Mesothelial cell of epicardium (in vitro differentiated cells): ENCODE measurements at places on chromosomes 12 and 14.

DNA sequence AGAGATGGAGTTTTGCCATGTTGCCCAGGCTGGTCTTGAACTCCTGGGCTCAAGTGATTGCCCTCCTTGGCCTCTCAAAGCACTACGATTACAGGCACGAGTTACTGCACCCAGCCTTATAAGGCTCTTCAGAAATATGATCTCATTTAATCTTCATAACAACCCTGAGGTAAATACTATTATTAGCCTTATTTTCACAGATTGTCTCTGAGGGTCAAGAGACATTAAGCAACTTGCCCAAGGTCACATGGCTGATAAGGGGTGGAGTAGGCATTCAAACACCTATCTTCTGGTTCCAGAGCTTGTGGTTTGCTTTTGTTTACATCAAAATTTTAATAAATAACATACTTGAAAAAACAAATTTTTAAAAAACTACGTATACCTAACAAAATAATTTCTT lies 5.1 kb downstream of the PRKAG1 start:
- H3K4me1 ChIP-seq = peaks cover 14% of the 10 kb centered on the region
- DNase-seq = no peak
- no peaks in the 10 kb centered on the region for H3K27me3 ChIP-seq
- no peak overlapping the region for H3K27ac ChIP-seq
- peaks cover 8% of the 10 kb centered on the region for H3K36me3 ChIP-seq

DNA sequence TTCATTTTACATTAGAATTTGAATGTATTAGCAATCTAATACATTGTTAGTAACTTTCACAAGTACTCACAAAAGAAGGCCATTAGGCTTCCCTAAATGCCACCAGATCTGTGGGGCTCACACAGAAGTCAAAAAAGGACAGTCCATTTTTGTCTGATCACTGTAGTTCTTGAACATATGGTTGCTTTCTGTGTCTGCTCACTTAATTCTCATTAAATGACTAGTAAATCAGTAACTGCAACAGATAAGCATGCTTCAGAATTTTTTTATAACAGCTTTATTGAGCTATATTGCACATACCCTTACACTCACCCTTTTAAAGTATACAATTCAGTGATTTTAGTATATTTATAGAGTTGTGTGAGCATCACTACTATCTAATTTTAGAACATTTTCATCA lies 71.4 kb downstream of the DENND5B start:
- H3K36me3 ChIP-seq = no peaks in the 10 kb centered on the region
- H3K4me3 ChIP-seq = no peak overlapping the region
- no peak for DNase-seq
- peaks cover 39% of the 10 kb centered on the region for H3K4me1 ChIP-seq

DNA sequence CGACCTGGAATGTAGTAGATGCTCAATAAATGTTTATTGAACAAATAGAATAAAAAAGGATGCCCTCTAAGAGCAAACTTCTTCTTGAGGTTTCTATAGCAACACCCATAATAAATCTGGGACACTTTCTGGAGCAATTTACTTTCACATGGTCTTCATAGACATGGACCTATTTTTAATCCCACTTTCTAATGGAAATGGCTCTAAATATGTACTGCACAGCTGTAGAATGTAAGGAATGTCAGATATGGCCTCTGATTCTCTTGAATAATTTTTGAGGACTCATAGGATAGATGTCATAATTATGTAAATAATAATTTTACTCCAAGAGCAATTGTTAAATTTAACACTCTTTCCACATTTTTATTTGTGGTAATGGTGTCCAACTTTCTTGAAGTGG lies 133.5 kb upstream of the DAAM1 start:
- no peak for DNase-seq
- H3K4me3 ChIP-seq = no peak overlapping the region
- H3K36me3 ChIP-seq = no peaks in the 10 kb centered on the region
- H3K27ac ChIP-seq = no peak overlapping the region

- no peak overlapping the region for H3K27ac ChIP-seq
- no peak overlapping the region for H3K4me3 ChIP-seq
- H3K4me1 ChIP-seq = no peaks in the 10 kb centered on the region
- H3K36me3 ChIP-seq = no peaks in the 10 kb centered on the region
- no peak for DNase-seq
- peaks cover 54% of the 10 kb centered on the region for H3K27me3 ChIP-seq
Observed at GRCh38 chr14:103286968-103287850, 46.8 kb upstream of the EIF5 start.

DNA sequence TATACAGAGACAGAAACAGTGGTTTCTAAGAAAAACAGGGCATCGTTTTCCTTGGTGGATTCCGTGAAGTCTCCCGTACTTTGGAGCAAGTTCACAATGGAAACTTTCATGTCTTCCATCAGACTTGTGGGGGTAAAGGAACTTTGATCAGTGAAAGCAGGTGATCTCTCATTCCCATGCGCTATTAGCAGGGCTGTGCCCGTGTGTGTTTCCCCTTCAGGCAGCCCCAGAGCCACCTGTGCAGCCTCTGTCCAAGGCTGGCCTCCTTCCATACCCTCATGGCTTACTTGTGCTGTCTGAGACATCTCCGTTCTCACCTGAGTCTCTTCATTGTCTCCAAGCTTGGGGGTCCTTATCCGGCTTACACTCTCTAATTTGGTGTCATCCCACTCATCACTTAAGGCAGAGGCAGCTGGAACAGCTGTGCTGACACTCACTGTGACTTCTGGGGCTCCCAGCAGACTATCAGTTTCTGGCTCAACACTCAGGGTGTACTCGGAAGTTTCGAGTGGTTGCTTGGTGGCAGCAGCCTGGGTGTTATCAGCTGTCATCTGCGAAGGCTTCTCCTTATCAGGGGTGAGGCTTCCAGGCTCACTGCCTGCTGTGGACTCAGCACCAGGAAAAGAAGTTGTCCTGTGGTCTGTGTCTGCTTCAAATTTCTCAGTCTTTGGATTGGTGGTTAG lies 13.8 kb downstream of the ARMH4 start:
- H3K27ac ChIP-seq = no peak overlapping the region
- peaks cover 11% of the 10 kb centered on the region for H3K27me3 ChIP-seq
- H3K4me3 ChIP-seq = no peak overlapping the region

DNA sequence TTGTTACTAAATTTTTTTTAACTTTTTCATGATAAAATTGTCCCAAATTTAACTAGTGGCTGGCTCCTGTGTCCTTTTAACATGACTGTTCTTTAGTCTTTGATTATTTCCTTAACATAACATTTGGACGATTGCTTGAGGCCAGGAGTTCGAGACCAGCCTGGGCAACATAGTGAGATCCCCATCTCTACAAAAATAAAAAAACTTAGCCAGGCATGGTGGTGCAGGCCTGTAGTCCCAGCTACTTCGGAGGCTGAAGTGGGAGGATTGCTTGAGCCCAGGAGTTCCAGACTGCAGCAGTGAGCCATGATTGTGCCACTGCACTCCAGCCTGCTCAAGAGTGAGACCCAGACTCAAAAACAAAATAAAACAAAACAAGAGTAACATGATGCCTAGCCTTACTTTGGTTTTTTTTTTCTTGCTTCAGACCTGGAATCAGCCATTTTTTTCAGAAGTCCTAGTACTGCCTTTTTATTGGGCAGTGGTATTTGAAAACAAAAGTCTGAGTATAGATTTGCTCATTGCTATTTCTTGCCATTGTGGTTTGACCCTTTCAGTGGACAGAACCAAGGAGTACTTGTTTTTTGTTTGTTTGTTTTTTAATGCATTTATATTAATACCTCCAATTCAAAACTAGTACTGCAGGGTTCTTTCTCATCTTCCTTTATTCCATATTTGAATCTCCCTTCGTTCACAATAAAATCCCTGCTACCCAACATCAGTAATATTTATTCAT lies 4.8 kb downstream of the TOGARAM1 start:
- H3K36me3 ChIP-seq = peaks cover 40% of the 10 kb centered on the region
- DNase-seq = no peak
- peak overlapping the region; percentile 26 for H3K27ac ChIP-seq
- H3K4me3 ChIP-seq = peak overlapping the region; percentile 42
- H3K27me3 ChIP-seq = no peaks in the 10 kb centered on the region

DNA sequence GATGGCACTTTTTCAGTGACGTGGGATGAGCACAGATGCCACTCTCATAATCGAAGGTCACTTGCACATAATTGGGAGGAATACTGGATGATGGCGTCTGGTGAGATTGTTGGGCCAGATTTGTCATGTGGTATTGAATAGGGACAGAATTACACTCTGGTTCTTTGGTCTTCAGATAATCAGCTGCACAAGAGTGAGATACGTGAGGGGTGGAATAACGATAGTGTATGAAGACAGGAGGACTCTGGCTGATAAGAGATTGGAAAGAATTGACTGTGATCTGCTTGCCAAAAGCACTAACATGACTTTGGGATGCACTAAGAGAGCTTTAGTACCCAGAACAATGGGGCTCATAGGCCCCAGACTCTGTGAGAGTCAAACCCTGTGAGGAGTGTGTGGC lies 7.0 kb upstream of the RABGGTA start:
- peaks cover 13% of the 10 kb centered on the region for H3K4me1 ChIP-seq
- no peaks in the 10 kb centered on the region for H3K36me3 ChIP-seq
- H3K27me3 ChIP-seq = no peaks in the 10 kb centered on the region
- H3K27ac ChIP-seq = no peak overlapping the region
- DNase-seq = no peak
- no peak overlapping the region for H3K4me3 ChIP-seq

DNA sequence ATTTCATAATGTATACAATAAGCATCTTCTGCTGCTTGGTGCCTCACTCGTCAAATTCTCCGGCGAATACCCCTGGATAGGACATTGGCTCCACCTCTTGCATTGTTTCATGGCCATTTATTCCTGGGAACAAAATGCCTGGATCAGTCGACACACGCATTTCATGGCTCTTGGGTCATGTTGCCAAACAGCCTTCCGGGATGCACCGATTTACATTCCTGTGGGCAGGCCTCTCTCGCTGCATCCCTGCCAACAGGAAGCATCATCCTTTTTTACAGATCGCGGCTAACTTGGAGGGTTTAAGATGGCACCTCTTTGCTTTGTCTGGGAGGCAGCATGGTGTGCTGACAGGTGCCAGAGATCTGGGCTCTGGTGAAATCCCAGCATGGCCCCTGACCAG lies 32.7 kb upstream of the RIMBP2 start:
- no peak overlapping the region for H3K27ac ChIP-seq
- H3K4me3 ChIP-seq = no peak overlapping the region
- peaks cover 27% of the 10 kb centered on the region for H3K27me3 ChIP-seq

DNA sequence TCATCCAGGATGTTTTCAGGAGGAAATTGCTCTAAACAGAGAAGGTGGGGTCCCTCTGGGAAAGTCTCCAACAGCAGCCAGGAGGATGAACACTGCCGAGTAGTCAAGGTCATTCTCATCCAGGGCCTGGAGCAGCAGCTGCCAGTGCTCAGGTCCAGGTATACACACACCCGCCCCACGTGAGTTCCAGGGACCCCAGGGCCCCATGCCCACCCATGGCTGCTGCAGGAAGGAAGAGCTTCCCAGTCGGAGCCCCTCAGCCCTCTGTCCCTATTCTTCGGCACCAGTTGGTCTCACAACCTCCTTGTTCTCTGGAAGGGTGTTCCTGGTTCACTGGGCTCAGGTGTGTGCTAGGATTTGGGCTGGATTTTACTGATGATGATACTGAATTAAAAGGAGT lies 72.7 kb downstream of the ACTN1 start:
- H3K4me1 ChIP-seq = no peaks in the 10 kb centered on the region
- peaks cover 34% of the 10 kb centered on the region for H3K36me3 ChIP-seq
- no peak for DNase-seq
- H3K4me3 ChIP-seq = no peak overlapping the region

- H3K36me3 ChIP-seq = no peaks in the 10 kb centered on the region
- no peak overlapping the region for H3K4me3 ChIP-seq
- H3K27me3 ChIP-seq = no peaks in the 10 kb centered on the region
Observed at GRCh38 chr14:101623685-101624444, 62.6 kb downstream of the DIO3 start.

DNA sequence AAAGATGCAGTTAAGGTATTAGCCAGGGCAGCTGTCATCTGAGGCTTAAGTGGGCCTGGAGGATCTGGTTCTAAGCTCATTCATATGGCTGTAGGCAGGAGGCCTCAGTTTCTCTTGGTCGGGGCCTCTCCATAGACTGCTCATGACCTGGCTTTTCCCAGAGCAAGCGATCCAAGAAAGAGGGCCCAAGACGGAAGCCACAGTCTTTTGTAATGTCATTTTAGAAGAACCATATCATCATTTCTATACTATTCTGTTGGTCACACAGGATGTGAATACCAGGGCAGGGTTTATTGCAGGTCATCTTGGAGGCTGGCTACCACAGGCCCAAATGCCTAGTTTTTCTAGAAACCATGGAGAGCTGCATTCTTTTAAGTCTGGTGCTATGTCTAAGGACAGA lies 47.7 kb downstream of the GNG2 start:
- no peaks in the 10 kb centered on the region for H3K27me3 ChIP-seq
- H3K27ac ChIP-seq = no peak overlapping the region
- H3K4me3 ChIP-seq = no peak overlapping the region
- no peaks in the 10 kb centered on the region for H3K4me1 ChIP-seq
- no peak for DNase-seq
- no peaks in the 10 kb centered on the region for H3K36me3 ChIP-seq

- DNase-seq = no peak
- no peaks in the 10 kb centered on the region for H3K4me1 ChIP-seq
- H3K27me3 ChIP-seq = peaks cover 44% of the 10 kb centered on the region
Observed at GRCh38 chr12:131454418-131455217, 256.3 kb upstream of the SFSWAP start.

- peaks cover 43% of the 10 kb centered on the region for H3K4me1 ChIP-seq
- no peaks in the 10 kb centered on the region for H3K27me3 ChIP-seq
- DNase-seq = no peak
- H3K36me3 ChIP-seq = no peaks in the 10 kb centered on the region
Observed at GRCh38 chr12:26633591-26634210, 199.3 kb downstream of the ITPR2 start.

- H3K36me3 ChIP-seq = no peaks in the 10 kb centered on the region
- H3K4me3 ChIP-seq = no peak overlapping the region
- H3K27ac ChIP-seq = peak overlapping the region; percentile 39
- H3K27me3 ChIP-seq = no peaks in the 10 kb centered on the region
Observed at GRCh38 chr12:52201451-52201839, 9.6 kb upstream of the KRT80 start.

- no peaks in the 10 kb centered on the region for H3K36me3 ChIP-seq
- H3K4me3 ChIP-seq = no peak overlapping the region
- H3K27me3 ChIP-seq = no peaks in the 10 kb centered on the region
- H3K4me1 ChIP-seq = no peaks in the 10 kb centered on the region
- no peak overlapping the region for H3K27ac ChIP-seq
Observed at GRCh38 chr14:29475641-29476040, 452.0 kb downstream of the PRKD1 start.

GRCh38 chr12:79934281-79935020 lies 446 bp downstream of the PPP1R12A start:
- peaks cover 30% of the 10 kb centered on the region for H3K4me1 ChIP-seq
- H3K36me3 ChIP-seq = peaks cover 3% of the 10 kb centered on the region
- peak overlapping the region; percentile 95 for H3K4me3 ChIP-seq
- peak overlapping the region; percentile 98 for H3K27ac ChIP-seq
- peak; percentile 72 for DNase-seq

GRCh38 chr12:62537551-62537950 lies 70.9 kb downstream of the MON2 start:
- peaks cover 6% of the 10 kb centered on the region for H3K4me1 ChIP-seq
- DNase-seq = no peak
- H3K27me3 ChIP-seq = no peaks in the 10 kb centered on the region
- no peak overlapping the region for H3K4me3 ChIP-seq

GRCh38 chr14:77314539-77315457 lies 5.9 kb downstream of the POMT2 start:
- no peak overlapping the region for H3K4me3 ChIP-seq
- H3K27me3 ChIP-seq = no peaks in the 10 kb centered on the region
- DNase-seq = no peak
- peaks cover 45% of the 10 kb centered on the region for H3K4me1 ChIP-seq
- peaks cover 2% of the 10 kb centered on the region for H3K36me3 ChIP-seq

GRCh38 chr14:93303659-93304058 lies 29.2 kb downstream of the BTBD7 start:
- H3K36me3 ChIP-seq = no peaks in the 10 kb centered on the region
- H3K27me3 ChIP-seq = no peaks in the 10 kb centered on the region
- H3K4me1 ChIP-seq = peaks cover 39% of the 10 kb centered on the region
- DNase-seq = no peak
- H3K4me3 ChIP-seq = no peak overlapping the region
